AML-193 (cell line): ENCODE measurements at places on chromosomes 5 and 9.

DNA sequence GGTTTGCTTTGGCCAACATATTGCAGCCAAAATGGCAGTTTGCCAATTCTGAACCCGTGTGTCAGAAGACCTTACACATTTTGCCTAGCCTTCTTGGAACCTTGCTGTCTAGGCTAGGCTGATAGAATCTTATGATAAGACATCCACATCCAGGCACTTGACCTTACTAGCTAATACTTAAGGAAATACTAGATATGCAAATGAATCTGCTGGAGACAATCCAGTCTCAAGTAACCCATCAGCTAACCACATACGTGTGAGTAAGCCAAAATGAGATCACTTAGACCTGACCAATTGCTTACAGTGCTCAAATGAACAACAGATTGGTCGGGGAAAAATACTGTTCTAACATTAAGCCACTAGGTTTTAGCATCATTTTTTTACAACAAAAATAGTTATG is 1504.6 kb upstream of the CDH9 start:
- no peak for DNase-seq

- no peak for DNase-seq
Measured at GRCh38 chr5:169545762-169546161, 37.8 kb upstream of the SPDL1 start.

DNA sequence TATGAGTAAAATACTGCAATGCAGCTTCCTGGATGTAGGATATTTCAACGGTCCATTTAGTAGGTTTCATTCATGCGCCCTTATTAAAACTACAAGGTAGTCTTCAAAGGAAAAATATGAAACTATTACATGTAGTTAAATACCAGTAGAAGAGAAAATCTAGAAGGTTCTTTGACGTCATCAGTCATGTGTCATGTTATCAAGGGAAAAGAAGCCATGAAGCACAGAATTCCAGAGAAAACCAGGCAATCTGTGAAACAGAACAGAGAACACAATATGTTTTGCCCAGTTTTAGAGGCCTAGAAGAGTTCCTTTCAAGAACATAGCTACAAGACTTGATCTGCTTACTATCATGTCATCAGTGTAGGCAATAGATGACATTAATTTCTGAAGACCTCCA is 38.4 kb downstream of the BNC2 start:
- no peak for DNase-seq

DNA sequence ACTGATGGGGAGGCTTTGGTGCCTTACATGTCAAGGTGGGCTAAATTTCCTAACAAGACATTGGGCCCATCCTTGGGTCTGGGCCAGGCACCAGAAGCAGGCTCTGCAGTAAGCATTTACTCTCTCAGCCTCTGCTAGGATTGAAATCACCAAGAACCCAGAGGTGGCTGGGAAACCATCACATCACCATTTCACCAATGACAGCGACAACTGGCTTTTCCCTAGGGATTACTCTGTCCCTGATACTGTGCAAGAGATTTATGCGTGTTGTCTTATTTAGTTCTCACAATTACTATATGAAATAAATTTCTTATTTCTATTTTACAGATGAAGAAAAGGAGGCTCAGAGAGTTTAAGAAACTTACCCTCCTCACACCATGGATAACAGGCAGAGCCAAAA is 342.2 kb downstream of the ARHGEF28 start:
- no peak for DNase-seq

DNA sequence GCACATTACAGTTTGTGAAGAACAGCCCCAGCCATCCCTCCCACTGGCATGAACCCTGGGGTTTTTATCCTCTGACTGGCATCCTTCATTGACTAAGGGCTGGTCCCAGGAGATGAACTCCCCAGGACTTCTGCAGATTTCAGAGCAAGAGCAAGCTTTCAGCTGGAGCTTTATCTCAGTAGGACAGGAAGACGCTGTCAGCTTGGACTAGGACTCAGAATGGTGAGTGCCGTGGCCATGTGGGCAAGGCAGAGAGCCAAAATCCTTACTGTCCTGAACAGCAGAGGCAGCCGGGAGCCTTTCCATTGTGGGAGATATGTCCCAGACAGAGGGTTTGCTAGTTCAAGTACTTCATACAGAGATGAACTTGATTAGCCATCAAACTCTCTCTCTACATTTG is 3.2 kb upstream of the ACOT12 start:
- DNase-seq, result no peak

- DNase-seq, result no peak
Measured at GRCh38 chr9:15374310-15374709, 48.4 kb upstream of the SNAPC3 start.

DNA sequence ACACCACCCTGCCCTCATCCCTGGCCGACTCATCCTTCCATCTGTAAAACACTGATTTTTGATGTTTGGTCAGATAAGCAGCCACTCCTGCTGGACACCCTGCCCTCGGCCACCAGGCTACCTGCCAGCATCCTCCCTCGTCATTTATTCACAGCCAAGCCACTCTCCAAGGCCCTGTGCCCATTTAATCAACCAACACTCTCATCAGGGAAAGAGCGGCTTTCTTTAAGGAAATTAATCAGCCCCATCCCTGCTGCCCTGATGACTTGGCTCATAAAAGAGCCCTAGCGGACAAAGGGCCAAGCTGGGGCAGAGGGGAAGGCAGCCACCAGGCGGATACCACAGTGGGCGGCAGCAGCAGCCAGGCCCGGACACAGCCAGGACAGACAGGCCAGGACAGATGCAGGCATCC is 52.4 kb downstream of the GOLM1 start:
- DNase-seq, result no peak

GRCh38 chr5:1060535-1060981 is 51.3 kb downstream of the SLC12A7 start:
- no peak for DNase-seq

- DNase-seq, result no peak
Measured at GRCh38 chr9:97394881-97395280, 17.0 kb upstream of the TDRD7 start.

DNA sequence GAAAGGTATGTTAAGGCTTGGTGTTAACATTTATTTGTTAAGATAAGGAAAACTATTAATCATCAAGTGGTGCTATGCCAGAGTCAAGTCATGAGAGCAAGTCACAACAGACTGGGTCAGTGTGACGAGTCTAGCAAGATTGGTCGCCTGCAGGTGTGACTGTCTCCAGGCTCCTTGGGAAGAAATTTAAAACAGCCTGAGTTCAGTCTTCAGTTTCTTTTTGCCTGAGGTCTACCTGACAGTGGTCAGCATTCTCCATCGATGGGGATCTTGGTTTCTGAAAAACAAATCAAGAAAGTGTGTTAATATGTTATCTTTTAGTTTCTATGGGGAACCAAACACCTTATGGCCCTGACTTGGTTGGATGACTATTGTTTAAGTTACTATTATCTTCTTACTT is 56.3 kb downstream of the CETN3 start:
- no peak for DNase-seq

GRCh38 chr5:143108498-143109128 is 294.9 kb downstream of the NR3C1 start:
- no peak for DNase-seq

DNA sequence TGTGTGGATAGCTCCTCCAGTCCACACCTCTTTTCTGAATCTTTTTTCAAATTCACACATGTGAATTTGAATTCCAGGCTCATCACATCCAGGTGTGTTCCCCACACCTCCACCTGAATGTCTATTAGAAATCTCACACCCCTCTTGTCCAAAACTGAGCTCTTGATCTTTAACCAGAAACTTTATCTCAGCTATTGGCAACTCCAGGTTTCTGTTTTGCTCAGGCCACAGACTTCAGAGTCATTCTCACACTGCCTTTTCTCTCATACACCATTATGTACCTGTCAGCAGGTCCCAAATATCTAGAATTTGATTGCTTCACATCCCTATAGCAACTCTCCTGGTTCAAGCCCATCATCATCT is 11.6 kb downstream of the NIPSNAP3B start:
- DNase-seq, result no peak

GRCh38 chr5:143398451-143399237 is 4.8 kb downstream of the NR3C1 start:
- DNase-seq, result no peak

DNA sequence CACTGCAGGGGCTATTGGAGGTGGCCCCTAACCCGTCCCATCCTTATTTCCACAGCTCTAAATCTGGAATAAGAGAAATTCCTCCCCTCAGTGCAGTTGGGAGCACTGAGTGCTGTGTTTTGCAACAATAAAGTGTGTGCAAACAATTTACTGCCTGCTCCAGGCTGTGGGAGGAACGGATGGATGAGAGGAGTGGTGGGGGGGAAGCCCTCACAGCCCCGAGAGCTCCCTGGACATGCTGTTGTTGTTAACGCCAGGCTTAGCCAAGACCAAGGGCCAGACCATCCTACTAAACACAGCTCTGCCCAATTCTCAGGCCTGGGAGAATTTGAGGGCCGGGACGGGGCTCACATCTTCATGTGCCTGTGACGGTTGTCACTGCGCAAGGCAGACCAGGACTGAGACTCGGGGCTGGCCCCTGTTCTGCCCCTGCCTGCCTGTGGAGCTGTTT is 200.2 kb downstream of the DAB2IP start:
- DNase-seq, result no peak

GRCh38 chr5:27011274-27011673 is 27.1 kb downstream of the CDH9 start:
- no peak for DNase-seq

DNA sequence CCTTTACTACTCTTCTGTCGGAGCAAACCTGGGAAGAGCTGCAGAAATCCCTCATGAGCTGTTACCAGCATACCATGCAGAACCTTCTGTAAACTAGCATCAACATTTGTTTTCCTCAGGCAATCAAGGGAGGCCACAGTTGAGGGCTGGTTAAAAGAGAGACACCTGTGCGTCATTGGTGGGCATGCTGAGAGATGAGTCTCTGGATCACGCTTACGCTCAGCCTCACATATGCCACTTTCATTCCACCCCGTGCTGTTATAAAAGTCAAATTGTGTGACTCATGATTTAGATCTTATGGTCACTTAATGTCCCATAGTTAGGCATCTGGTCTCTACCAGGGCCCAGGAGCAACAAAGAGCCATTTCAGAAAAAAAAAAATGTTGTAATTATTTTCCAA is 18.1 kb upstream of the ICE1 start:
- no peak for DNase-seq

DNA sequence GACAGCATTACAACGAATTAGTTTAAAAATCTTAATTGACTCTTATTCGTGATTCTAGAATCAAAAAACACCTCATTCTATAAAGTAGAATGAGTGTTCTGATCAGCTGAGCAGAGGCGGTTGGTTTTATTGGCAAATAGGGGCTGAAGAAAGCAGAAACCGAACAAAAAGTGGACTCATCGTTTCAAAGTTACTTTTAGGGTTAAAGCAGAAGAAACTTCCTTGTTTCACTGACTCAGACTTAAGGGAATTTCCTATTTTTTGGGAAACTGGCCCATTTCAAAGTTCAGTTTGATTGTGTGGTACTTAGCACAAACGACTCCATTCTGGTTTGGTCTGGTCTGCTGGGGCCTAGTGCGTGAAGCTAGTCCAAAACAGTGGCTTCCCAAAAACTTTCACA is 862 bp upstream of the NDUFB6 start:
- DNase-seq, result no peak

DNA sequence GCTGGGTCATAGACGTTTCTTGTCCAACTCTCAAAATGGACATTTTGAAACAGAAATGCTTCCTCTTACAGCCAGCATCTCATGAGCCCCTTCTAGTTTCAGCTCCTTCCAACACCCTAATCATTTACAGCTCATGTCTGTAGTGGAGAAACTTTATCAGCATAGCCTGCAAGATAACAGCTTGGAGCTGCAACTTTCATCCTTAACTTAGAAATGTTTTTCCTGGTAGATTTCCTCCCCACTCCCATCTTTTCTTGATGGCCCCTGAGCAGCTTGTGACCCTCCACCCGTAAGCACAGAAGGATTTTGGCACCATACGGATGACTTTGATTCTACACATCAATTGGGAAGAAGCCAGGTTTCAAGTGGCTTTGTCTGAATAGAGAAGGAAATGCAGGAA is 53.5 kb upstream of the TGFBR1 start:
- no peak for DNase-seq

- no peak for DNase-seq
Measured at GRCh38 chr5:163106098-163106497, 331.3 kb upstream of the CCNG1 start.

DNA sequence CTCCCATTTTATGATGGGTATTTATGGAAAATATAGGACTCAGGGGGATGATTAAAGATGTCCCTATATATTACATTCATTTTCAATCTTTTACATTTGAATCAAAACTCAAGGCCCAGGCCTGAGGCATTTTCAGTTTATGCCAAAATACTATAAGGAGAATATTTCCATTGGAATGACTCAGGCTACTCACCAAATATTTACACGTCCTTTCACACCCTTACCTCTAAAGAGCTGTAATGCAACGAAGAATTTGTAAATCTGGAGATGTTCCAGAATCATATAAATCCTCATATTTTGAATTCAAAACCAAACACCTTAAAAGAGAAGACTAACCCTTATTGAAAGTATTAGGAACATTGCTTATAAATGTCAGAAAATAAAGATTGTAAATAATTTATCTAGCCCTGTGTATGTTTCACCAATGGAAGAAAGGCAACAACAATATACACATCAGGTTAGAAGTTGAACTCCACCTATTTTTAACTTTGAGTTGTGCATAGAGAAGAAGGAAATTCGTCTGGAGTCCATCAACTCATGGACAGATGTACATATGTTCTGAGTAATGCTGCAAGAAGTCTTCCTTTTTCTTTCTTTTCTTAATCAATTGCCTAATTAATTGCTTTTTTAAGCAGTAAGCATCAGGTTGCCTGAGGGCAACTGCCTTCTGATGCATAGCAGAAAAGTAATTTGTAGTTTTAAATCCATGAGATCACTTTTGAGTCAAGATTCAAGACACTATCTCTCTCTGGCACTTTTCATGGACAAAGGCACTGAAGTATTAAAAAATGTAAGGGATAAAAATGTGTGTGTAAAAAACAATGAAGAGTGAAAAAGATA is 579.3 kb upstream of the RGMB start:
- DNase-seq, result no peak

DNA sequence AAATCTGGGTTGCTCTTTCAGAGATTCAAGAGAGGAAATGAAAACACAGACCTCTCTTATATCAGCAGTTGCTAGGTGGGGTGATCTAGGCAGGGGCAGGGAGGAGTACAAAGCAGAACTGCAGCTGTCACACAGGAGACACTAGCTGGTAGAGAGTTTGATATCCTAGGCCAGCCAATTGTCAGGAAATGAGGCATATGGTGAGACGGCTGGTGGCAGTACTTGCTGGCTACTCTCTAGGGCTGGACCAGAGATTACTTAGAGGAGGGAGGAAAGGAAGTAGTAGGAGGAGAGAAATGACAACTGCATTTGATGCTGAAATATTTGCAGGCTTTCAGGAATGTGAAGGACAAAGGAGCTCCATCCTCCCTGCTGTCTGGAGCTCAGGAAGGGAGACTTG is 113.8 kb downstream of the TRIM32 start:
- no peak for DNase-seq
